Activated T-helper 2 cell treated with anti-CD3 and anti-CD28 coated beads, Interferon-gamma antibody, Interleukin-2, Interleukin-4, amounts not matched to agents 10 μg/mL and 5 μg/mL and 100 μg/mL, durations not matched to agents 14 hours and 24 hours and 36 hours (primary cell): ENCODE measurements at places on chromosomes 4 and X. TPM values are rescaled to one million over a fixed set of nuclear protein-coding genes. Genes with fewer than 3 reads are reported as not detected.

- no peak overlapping the region for H3K27ac ChIP-seq
- no peaks in the 10 kb centered on the region for H3K4me1 ChIP-seq
These were observed 371.5 kb upstream of the SLIT2 start for GRCh38 chr4:19880206-19880605.

Gene F8A1
- total RNA-seq, result 25.6 and 27.0 TPM in 2 replicates

Gene HSD17B13
- 0.16 and 0.32 TPM in 2 replicates for total RNA-seq

DNA sequence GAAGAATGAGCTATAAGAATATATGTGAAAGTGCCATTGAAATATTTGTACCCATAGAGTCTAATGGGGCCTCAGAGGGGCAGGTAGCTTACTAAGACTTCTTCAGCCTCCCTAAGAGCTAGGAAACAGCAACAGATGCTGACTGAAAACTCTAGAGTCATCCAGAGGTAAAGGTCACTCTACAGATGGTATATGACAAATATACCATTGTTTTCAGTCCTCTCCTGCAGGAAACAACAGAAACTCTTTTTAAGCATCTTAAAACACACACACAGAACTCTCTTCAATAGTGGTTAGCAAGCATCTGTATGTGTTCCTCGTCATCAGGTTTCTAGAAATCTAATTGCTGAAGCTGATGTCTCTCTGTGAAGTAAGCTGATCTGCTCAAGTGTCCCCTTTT lies 313.8 kb upstream of the GATB start:
- no peak for DNase-seq
- no peak overlapping the region for H3K27ac ChIP-seq
- H3K4me1 ChIP-seq, result peaks cover 1% of the 10 kb centered on the region
- no peak overlapping the region for H3K4me3 ChIP-seq

Gene HSFX2
- total RNA-seq, result 0.23 TPM in 1 of 2 replicates, not detected in the other

GRCh38 chr4:89492581-89493071 lies 185.0 kb upstream of the GPRIN3 start:
- DNase-seq, result no peak
- H3K36me3 ChIP-seq, result no peaks in the 10 kb centered on the region
- no peak overlapping the region for H3K4me3 ChIP-seq

- no peak for DNase-seq
- H3K27me3 ChIP-seq, result no peaks in the 10 kb centered on the region
- no peaks in the 10 kb centered on the region for H3K36me3 ChIP-seq
- H3K27ac ChIP-seq, result no peak overlapping the region
- H3K4me3 ChIP-seq, result no peak overlapping the region
These were observed 11.1 kb downstream of the STARD8 start for GRCh38 chrX:68658530-68658929.

DNA sequence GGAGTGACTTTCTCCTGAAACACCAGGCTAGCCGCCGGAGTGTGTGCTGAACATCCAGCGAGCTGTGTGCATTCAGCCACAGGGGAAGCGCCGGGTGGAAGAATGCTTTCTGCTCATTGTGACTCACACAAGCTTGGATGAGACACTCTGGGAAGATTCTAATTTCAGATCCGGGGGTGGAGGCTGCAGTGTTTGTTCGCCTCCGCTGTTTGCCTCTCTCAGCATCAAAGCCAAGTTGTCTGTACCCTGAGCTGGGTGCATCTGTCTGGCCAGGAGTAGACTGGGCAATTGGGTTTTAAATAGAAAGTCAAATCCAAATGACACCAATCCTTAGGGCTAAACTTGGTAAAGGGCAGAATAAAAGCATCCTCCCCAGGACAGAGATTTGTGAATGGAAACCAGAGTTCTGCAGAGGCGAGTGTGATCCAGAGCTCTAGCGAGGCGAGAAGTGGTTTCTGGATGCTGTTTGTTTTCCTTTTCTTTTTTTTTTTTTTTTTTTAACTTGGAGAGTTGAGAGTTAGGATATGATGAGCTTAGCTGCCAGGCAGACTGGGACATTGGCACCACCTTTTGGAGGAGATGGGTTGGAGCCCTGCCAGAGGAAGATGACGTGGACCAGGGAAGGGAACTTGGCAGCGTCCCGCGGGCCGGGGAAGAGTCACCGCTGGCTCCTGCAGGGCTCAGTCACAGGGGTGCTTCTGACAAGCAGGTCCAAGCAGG lies 196.0 kb upstream of the PSAPL1 start:
- no peak overlapping the region for H3K4me3 ChIP-seq
- no peaks in the 10 kb centered on the region for H3K36me3 ChIP-seq
- H3K4me1 ChIP-seq, result no peaks in the 10 kb centered on the region
- H3K27me3 ChIP-seq, result peaks cover 3% of the 10 kb centered on the region

Gene CENPVL3
- total RNA-seq, result 0.27 and 0.34 TPM in 2 replicates

DNA sequence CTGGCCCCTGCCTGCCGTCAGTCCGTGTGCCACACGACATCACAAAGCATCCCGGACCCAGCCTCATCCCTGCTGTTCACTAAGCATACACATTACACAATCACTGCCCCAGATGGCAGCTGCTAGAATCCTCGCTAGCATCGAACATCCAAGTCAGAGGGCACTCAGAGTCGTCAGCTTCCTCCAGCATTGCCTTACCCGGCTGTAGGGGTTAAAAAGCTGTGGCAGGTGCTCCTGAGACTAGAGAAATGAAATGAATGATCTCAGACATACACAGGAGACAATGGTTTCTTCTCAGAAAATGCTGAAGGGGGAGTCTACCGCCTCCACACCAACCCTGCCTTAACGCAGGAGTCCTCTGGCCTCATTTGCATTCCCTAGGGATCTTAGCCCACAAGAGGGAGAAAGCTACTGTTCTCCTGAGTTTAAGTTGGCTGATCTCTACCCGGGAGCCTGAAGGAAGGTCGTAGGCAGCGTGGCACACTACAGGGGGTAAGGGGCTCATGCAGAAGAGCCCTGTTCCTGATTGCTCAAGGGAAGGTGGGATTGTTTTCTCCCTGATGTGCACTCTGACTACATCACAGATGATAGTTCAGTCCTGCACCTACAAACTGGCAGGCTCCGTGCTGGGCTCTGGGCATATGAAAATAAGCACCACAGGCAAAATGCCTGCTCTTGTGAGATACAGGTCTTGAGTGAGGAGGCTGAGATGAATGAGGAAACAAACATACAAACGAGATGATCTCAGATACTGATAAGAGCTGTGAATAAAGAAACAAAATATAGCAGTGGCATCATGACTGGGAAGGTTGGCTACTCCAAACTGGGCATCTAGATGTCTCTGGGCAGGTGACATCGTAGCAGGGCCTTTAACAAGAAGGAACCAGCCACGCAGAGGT lies 2.6 kb upstream of the KIAA0232 start:
- peak overlapping the region; percentile 6 for H3K4me3 ChIP-seq
- peaks cover 53% of the 10 kb centered on the region for H3K4me1 ChIP-seq
- no peaks in the 10 kb centered on the region for H3K36me3 ChIP-seq
- H3K27ac ChIP-seq, result no peak overlapping the region

Gene TAB3
- 24.2 and 24.9 TPM in 2 replicates for total RNA-seq

- H3K36me3 ChIP-seq, result no peaks in the 10 kb centered on the region
- H3K4me3 ChIP-seq, result no peak overlapping the region
These were observed 141.1 kb upstream of the KIT start for GRCh38 chr4:54516556-54517215.

Gene ADH7
- total RNA-seq, result not detected in 2 replicates

GRCh38 chr4:139916041-139916440 lies 237.9 kb downstream of the MAML3 start:
- peaks cover 31% of the 10 kb centered on the region for H3K27me3 ChIP-seq
- DNase-seq, result no peak
- H3K4me3 ChIP-seq, result no peak overlapping the region
- no peak overlapping the region for H3K27ac ChIP-seq
- no peaks in the 10 kb centered on the region for H3K36me3 ChIP-seq
- no peaks in the 10 kb centered on the region for H3K4me1 ChIP-seq

DNA sequence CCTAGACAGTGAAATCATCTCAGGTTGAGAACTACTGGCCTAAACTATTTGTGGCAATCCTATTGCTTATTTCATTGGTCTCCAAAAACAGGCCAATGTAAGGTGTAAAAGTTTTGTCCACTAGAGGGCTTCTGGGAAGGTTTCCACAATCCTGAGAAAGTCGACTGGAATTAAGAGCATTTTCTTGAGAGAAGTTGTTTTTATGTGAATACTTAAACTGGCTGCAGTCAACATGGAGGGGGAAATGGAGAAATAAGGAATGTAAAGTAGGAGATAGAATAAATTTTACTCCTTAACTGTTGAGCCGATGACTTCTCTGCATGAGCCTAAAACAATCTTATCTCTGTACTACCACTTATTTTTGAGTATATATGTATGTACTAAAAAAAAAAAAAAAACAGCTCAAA lies 11.0 kb upstream of the EIF4E start:
- H3K27ac ChIP-seq, result no peak overlapping the region
- no peaks in the 10 kb centered on the region for H3K27me3 ChIP-seq
- DNase-seq, result no peak
- no peaks in the 10 kb centered on the region for H3K36me3 ChIP-seq
- H3K4me3 ChIP-seq, result no peak overlapping the region

DNA sequence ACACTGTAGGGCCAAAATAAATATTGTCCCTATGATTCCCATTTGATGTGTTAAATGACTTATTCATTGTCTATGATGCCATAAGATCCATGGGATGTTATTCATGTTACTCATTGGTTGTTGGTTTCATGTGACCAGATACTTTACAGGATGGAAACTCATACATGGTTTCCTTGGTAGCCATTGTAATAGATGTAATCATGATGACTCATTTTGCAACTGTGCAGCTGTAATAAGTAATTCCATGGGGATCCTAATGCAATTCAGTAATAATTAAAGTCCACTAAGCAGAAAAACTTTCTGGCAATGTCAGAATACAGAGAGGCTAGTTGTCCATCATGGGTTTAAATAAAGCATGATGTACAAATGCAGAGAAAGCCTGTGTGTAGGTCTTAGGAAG lies 389.7 kb upstream of the NR3C2 start:
- DNase-seq, result no peak
- H3K4me1 ChIP-seq, result no peaks in the 10 kb centered on the region
- H3K27me3 ChIP-seq, result no peaks in the 10 kb centered on the region
- H3K27ac ChIP-seq, result no peak overlapping the region
- no peak overlapping the region for H3K4me3 ChIP-seq

Gene FRAS1
- total RNA-seq, result not detected in 2 replicates

Gene SLC2A9
- 1.3 and 2.4 TPM in 2 replicates for total RNA-seq

DNA sequence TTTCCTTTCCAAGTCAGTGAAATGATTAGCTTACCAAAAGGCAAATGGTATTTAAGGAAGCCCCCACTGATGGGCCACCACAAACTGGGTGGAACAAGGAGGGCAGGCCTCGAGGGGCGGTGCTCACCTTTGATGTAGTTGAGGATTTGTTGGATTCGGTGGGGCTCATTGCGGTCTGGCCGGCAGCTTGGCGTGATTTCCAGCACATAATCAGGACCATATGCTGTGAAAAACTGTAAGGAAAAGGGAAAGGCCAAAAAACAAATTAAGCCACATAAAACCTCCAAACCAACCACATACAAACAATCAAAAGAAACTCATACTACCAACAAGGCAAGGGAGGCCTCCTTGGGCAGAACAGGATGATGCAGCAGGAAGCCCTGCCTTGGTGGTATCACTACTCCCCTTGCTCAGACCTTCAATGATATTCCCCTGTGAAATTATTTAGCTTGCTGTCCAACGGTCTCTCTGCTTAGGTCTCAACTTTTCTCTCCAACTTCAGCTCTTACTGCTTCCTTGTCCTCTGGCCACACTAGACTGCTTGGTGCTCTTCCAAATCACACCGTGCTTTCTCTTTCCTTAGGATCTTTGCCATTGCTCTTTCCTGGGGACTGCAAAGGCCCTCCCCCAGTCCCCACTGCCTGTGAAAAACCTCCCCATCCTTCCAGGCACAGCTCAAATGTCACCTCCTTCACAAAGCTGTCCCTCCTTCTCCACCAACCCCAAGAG lies 46.1 kb upstream of the CITED1 start:
- no peak overlapping the region for H3K4me3 ChIP-seq
- H3K36me3 ChIP-seq, result peaks cover 20% of the 10 kb centered on the region
- H3K4me1 ChIP-seq, result peaks cover 24% of the 10 kb centered on the region
- H3K27ac ChIP-seq, result peak overlapping the region; percentile 40

DNA sequence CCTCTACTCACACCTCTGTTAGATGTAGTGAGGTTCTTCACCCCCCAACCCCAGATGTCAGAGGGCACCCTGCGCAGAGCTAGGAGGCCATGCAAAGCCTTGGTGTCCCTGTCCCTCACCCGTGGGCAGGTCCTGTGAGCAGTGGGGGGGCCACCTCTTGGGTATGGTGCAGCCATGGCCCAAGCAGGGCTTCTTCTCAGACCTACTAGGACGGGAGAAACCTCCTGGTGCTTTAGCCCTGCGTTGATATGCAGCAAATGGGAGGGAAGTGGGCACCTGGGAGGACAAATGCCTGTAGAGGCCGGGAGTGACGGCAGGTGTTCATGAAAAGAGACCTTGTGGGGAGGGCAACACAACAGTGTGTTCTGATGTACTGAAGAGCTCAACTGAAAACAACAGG lies 38.5 kb upstream of the MSANTD1 start:
- H3K4me3 ChIP-seq, result no peak overlapping the region
- H3K36me3 ChIP-seq, result peaks cover 77% of the 10 kb centered on the region
- H3K4me1 ChIP-seq, result peaks cover 4% of the 10 kb centered on the region
- no peak for DNase-seq
- H3K27me3 ChIP-seq, result no peaks in the 10 kb centered on the region

- no peaks in the 10 kb centered on the region for H3K4me1 ChIP-seq
- H3K36me3 ChIP-seq, result no peaks in the 10 kb centered on the region
- no peak overlapping the region for H3K4me3 ChIP-seq
- H3K27ac ChIP-seq, result no peak overlapping the region
- DNase-seq, result no peak
- H3K27me3 ChIP-seq, result no peaks in the 10 kb centered on the region
These were observed 198.6 kb downstream of the ARHGAP24 start for GRCh38 chr4:85673540-85673939.

GRCh38 chrX:91434351-91435168 lies at the start of gene PABPC5:
Gene PABPC5, plus strand, starts transcription at chrX:91434839. Its CDS starts 739 bp downstream, at chrX:91435578.
- no peak for DNase-seq
- H3K27me3 ChIP-seq, result no peaks in the 10 kb centered on the region
- no peaks in the 10 kb centered on the region for H3K36me3 ChIP-seq
- no peaks in the 10 kb centered on the region for H3K4me1 ChIP-seq
- no peak within 1 kb of the TSS for H3K4me3 ChIP-seq
- no peak within 1 kb of the TSS for H3K27ac ChIP-seq

DNA sequence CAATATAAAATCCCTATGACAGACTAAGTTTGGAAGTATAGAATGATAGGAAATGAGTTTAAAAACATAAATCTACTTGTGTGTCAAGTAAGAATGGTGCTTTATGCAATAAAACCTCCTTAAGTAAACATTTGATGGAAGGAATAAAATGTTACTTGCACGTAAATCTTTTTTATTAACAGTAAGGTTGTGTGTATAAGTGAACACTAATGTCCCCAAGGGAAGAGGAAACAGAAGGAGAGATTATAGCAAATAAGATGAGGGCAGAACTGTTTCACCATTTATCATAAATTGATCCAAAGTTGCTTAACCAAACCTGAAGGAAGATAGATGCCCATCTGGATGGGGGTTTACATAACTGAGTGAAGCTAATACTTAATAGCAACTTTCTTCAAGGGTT lies 86.8 kb downstream of the FRMPD4 start:
- no peak overlapping the region for H3K27ac ChIP-seq
- no peaks in the 10 kb centered on the region for H3K4me1 ChIP-seq
- no peak overlapping the region for H3K4me3 ChIP-seq
- DNase-seq, result no peak

Gene S100P
- total RNA-seq, result 3.4 and 5.8 TPM in 2 replicates
